T-helper 22 cell (primary cell): ENCODE measurements at places on chromosomes 7 and 10.

DNA sequence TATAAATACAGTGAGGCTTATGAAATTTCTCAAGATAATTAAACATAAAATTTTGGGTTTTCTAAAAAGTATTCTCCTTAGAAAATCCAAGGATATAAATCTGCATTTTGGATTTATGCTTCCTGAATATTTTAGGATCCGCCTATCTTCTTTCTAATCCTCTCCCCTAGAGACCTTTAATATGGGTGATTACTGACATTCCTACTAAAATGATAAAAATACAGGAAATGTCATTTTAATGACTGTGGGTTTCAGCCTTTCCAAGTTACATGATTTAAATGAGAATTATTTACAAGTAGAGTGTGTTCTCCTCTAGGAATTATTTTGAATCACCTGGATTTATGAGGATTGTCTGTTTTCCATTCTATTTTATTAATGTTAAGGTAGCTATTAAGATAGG, 150.4 kb downstream of the C7orf25 start:
- DNase-seq = no peak

DNA sequence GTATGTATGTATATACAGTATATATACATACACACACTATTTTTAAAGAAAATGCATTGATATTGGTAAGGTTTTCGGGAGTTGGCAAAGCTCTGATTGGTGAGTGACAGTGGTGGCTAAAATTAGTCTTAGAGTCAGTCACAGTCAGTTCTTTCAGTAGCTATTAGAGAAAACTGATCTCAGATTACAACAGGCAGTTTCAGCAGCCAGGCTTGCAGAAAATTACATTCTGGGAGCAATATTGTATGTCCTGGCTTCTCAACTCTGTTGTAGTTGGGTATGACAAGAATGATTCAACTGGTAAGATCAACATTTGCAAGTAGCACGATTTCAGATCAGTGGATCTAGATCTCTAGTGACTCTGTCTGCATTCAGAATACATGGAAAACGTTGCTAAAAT, 897.9 kb upstream of the AUTS2 start:
- no peak for DNase-seq

DNA sequence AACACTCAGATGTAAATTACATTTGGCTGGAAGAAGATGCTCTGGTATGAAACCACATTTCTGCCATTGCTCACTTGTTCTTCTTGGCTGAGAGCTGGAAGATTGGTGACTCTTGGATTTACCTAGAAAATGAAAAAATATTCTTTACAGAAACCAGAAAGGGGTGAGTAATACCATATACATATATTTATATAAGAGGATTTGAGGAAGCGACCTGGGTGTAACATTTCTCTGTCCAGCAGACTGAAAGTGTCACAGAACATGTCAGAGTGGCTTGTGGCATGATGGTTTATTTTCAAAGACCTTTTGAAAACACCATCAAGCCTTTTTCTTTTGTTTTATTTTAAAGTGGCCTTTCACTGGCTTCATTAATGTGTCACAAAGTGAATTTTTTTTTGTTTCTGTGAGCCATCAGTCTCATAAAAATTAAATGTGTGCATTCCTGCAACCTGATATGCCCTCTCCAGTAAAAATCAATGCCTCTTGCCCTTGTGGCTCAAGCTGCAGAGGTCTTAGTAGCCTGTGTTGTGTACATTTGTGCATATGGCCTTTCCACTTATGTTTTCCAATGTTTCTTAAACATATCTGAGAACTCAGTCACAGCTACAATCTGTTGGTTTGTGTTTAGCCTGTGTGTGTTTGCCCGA, 23.5 kb downstream of the CREB5 start:
- DNase-seq = no peak

GRCh38 chr10:86362129-86362527, 4.5 kb downstream of the GRID1 start:
- no peak for DNase-seq

DNA sequence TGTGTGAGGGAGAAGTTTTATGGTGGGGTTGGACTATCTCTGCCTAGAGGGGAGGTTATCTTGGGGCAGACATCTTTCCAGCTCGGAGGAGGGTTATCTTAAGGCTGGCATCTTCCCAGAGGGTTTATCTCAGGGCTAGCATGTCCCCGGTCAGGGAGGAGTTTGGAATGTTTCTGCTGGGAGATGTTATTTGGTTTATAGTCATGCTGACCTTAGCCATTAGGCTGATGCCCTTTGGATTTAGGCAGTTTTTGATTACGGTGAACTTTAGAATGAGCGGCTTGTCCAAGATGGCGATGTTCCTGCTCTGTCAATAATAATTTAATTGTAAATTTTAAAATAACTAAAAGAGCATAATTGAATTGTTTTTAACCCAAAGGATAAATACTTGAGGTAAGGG, 236.4 kb downstream of the CACNB2 start:
- no peak for DNase-seq

- DNase-seq = no peak
These were observed 94.1 kb downstream of the ARMH3 start for GRCh38 chr10:101961591-101962498.

GRCh38 chr10:110461530-110461929, 36.2 kb upstream of the DUSP5 start:
- no peak for DNase-seq

DNA sequence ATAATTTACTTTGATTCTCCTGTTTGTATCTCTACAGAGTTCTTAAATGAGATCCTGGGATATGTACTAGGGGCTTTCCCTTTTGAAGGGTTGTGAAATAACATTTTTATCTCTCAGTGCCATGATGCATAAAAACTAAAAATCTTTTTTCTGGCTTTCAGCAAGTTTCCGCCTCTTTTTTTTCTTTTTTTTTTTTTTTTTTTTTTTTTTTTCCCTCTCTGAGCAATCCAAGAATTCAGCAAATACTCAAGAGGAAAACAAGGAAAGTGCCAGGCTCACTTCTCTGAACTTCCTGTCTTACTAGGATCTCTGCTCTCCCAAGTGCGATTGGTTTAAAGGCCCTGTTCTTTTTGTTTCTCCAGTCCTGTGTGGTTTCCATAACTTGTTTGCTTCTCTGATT, 79.9 kb downstream of the HYCC1 start:
- no peak for DNase-seq

GRCh38 chr7:113774182-113774807, 144.5 kb downstream of the PPP1R3A start:
- DNase-seq = no peak

- DNase-seq = no peak
These were observed 96.2 kb downstream of the SH2D4B start for GRCh38 chr10:80633910-80634309.

- no peak for DNase-seq
These were observed 155.7 kb downstream of the LCOR start for GRCh38 chr10:96987842-96988175.

DNA sequence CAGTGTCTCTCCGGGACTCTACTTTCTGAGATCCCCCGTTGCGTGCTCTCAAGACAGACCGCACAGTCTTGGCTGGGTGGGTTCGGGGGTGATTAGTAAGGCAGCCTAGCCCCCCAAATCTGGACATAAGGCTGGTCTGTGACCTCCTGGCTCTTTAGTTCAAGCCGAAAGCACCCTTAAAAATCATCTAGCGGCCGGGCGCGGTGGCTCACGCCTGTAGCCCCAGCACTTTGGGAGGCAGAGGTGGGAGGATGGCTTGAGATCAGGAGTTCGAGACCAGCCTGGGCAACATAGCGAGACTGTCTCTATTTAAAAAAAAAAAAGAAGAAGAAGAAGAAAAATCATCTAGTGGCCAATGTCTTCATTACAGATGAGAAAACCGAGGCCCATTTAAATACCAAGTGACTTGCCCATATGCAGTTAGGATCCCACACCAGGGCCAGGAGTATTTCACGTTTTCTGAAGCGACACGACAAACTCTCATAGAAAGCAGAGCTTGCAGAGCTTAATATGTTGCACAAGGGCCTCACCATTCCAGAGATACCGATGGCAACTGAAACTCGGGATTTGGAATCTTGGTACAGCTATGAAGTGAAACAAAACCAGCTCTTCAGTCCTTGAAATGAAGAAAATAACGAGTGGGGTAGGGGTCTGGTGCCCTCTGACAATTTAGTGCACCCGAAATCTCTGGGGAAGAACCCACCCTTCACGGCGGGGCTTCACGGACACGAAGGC, 703 bp upstream of the HILPDA start:
- no peak for DNase-seq

DNA sequence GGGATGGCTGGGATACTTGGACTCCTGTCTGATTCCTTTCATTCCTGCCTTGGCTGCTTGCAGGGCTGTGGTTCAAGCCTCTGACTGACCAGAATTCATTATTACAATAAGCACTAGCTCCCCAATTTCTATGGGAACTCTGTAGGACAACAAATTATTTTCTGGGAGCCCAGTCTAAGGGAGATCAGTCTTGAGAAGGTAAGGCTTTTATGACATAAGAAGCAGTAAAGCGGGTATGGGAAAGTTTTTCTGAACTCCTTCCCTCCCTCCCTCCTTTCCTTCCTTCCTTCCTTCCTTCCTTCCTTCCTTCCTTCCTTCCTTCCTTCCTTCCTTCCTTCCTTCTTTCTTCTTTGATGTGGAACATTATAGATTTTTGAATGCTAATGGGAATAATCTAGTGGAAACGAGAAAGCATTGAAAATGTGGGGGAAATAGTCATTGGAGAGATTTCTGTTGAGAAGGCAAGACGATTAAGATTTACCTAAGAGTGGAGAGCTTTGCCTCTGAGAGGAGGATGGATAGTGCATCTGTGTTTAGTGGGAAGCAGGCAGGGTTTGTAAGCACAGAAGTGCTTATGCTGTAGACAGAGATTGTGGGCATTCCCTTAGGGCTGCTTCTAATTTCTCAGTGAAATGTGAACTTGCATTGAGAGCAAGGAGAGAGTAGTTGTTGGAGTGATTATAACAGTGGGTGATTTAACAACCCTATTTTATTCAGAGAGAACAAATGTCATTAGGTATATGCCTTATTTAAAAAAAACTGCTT, 201.5 kb downstream of the DNAJB9 start:
- no peak for DNase-seq

- no peak for DNase-seq
These were observed 325.9 kb upstream of the SORCS1 start for GRCh38 chr10:107490389-107490788.

DNA sequence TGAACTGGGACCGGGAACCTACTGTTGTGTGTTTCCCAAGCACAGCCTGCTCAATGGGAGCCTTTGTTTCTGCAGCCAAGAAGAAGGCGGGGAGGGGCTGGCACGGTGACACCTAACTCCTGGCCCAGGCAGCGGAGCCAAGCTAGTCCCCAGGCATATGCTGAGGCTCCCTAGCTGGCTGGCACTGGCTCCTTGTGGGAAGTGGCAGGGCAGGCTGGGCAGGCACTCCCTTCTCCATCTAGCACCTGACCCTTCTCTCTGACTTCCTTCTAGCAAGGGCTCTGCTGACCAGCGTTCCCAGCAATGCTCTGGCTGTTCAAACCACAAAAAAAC, 325.0 kb downstream of the PLXNA4 start:
- no peak for DNase-seq

GRCh38 chr10:17735166-17735941, 16.6 kb upstream of the TMEM236 start:
- no peak for DNase-seq
